ENCODE measurements at places on chromosomes 3 and 15.
A peak's percentile ranks its signal among the peaks of the same experiment; 100 is the strongest.

DNA sequence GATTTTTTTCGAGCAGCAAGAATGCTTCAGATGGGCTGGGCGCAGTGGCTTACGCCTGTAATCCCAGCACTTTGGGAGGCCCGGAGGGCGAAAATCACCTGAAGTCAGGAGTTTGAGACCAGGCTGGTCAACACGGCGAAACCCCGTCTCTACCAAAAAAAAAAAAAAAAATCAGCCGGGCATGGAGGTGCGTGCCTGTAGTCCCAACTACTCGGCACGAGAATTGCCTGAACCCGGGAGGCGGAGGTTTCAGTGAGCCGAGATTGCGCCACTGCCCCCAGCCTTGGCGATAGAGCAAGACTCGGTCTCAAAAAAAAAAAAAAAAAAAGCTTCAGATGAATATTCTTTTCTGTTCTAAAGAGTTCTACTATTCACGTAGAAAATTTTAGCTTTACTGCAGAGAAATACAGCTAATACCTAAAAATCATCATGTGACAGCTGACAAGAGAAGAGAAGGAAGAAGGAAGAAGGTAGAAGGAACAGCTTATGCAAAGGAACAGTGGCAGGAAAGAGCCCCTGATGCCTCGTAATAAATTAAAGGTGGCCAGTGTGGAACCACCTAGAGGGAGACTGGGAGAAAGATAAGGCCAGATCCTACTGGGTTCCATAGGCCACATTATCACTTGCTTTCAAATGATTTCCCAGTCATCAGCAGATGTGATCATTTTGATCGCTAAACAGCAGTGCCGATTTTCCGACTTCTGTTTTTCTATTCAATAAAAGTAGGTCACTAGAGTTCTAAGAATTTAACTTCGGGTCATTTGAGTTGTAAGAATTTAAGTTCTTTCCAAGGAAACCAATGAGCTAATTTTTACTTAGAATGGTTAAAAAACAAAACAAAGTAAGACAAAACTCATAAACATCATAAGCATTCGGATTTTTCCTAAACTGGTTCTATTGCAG, 1.5 kb downstream of the CMTM6 start:
- DNase-seq = no peak

DNA sequence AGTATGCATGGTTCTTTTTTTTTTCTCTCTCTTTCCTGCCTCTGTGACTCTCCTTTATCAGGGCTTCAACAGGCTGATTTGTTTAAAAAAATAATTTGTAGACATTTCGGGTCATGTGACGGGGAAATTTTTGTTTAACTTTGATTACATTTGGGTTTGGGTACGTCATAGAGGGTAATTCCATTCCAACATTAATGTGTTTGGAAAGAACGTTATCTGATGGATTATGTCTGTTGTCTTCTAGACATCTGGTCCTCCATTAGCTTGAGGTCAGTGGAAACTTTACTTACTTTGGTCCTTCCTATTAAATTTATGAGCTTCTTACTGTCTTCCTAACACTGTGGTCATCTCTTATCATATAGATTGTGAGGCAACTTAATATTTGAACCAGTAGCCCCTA, 80.9 kb downstream of the STT3B start:
- no peak for DNase-seq

DNA sequence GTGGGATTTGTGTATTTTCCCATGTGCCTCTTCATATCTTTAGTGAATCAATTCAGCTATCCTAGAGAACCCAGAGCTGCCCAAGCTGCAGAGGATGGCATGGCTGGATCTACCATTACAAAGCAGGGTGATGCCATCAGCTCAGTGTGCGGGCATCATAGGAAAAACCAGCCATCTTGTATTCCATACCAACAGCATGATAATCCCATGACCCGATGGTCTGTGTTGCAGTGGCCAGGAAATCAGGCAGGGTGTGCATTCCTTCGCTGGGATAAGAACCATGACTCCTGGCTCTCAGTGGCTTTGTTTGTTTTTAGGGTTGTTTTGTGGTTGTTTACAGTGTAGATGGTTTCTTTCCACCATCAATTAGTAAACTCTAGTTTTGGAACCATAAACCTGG, 36.0 kb downstream of the ARHGAP31 start:
- DNase-seq = no peak

DNA sequence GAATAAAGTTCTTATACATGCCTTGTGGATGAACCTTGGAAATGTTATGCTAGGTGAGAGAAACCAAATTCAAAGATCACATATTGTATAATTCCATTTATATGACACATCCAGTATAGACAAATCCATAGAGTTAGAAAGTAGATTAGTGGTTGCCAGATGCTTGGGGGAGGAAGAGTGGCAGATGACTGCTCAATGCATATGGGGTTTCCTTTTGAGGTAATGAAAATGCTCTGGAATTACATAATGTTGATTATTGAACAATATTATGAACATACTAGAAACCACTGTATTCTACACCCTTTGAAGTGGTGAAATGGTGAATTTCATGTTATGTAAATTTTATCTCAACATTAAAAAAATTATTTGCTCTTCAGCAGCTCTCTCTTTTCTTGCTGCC, 100.8 kb downstream of the DHX36 start:
- DNase-seq = no peak

GRCh38 chr15:41464889-41465580, 28.6 kb upstream of the ITPKA start:
- DNase-seq = no peak

GRCh38 chr3:190886945-190887344, 24.5 kb upstream of the GMNC start:
- DNase-seq = no peak

GRCh38 chr15:42155546-42156242, 742 bp downstream of the PLA2G4F start:
- no peak for DNase-seq

DNA sequence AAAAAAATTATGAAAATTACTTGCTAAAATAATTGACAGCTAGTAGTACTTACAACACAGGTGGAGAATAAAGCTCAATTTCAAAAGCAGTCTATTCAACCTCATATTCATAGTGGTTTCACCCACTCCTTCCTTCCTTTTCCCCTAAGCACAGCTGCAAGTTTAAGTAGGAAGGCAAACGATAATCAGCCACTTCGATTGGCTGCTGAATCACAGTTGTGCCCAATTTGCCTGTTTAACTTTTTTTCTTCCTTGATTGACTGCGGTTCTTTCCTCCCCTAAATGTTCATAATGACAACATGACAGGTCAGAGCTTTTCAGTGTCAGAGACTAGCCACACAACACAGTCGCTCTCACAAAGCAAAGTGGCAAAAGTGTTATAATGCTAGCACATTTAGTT, 468.0 kb upstream of the GBE1 start:
- no peak for DNase-seq

- DNase-seq = no peak
These were observed 1.9 kb upstream of the SPG21 start for GRCh38 chr15:64991536-64992135.

- peak; percentile 4 for DNase-seq
These were observed 328.3 kb downstream of the THSD4 start for GRCh38 chr15:71443538-71443937.

DNA sequence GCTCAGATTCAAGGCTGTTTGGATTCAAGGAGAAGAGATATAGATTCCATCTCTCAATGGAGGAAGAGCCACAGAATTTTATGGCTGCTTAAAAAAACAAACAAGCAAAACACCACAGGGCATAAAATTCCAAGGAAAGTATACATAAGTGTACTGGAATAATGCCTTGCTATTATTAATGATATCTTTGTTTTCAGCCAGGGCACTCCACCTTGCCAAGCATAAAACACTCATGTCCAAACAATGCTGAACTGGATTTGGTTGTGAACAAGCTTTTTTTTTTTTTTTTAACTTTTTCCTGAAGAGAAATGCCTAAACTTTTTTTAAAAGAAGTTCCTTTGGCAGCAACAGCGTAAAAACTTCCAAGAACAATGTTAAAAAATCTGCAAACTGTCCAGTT, 4.8 kb upstream of the CLSTN2 start:
- no peak for DNase-seq

- no peak for DNase-seq
These were observed 111.5 kb upstream of the FLNB start for GRCh38 chr3:57896691-57897090.

- DNase-seq = no peak
These were observed 77.5 kb upstream of the FBN1 start for GRCh38 chr15:48722764-48723661.

- no peak for DNase-seq
These were observed 57.2 kb downstream of the ATP1B3 start for GRCh38 chr3:141933421-141934300.

GRCh38 chr3:154764856-154765640, 315.1 kb upstream of the MME start:
- DNase-seq = no peak

DNA sequence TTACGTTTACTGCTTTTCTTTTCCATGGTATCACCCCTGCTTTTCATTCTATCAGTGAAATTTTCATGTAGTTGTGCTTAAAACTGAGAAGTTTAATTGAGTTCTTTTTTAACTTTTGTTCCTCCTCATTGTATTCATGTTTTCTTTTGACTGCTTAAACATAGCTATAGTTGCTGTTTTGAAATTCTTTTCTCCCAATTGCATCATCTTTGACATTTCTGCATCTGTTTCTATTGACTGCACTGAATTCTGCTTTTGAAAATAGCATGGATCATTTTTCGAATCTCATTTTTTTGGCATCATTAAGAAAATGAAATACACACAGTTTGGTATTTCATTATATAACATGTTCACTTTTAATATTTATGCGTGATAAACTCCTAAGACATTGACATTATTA, 694.9 kb downstream of the MECOM start:
- DNase-seq = no peak

DNA sequence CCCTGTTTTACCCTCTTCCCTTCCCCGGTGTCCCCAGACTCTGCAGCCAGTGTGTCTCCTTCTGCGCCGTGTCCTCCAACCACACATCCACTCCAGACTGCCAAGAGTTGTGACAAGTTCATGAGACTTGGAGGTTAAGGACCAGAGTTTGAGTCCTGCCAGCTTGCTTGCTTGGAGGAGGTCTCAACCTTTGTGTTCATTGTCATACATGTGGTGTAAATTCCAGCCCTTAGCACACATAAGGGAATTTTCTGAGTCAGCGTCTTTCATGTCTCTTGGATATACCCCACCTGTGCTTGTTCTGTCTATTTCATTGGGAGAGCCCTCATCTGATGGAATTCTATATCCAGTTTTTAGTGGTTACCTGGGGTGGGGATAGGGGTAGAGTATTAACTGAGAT, 13.3 kb downstream of the CORO2B start:
- no peak for DNase-seq

GRCh38 chr15:101499863-101500713, 10.6 kb upstream of the PCSK6 start:
- DNase-seq = no peak

GRCh38 chr3:48765376-48765775, 48.4 kb upstream of the IP6K2 start:
- no peak for DNase-seq

DNA sequence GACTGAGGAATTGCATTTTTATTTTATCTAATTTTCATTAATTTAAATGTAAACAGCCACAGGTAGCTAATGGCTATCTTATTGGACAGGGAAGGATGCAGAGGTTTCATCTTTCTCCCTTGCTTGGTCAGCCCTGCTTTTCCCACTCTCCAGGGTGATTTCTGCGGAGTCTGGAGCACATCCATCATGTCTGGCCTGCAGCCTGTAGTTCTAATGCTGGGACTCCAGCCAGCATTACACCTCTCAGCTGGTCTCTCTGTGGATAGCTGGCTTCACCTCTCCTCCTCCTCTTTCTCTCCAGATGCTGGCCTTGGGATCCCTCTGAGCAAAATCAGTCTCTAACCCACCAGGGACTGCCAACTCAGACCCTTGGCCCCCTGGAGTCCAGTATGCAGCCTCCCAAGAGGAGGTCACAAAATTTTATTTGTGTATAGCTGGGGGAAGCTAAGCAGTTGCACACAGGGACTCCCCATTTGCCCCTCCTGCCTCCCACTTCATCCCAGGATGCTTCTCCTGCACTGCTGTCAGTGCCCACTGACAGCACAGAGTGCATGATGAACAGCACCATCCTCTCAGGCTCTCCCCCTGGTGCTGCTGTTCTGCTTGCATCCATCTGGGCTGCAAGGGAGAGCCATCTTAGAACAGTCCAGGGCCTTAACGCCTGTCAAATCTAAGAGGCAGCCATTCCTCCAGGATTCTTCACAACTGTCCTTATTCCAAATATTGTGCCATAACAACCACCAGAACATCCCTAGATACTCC, 1.7 kb downstream of the BFSP2 start:
- DNase-seq = no peak

GRCh38 chr3:184275961-184276910, at the start of gene ECE2:
TSS of gene ECE2 (plus strand) at chr3:184276022. CDS start at chr3:184276154, 132 bp downstream.
- no peak for DNase-seq
